RWPE2 (cell line): ENCODE measurements at places on chromosomes 4 and X.

- DNase-seq, result no peak
These were observed 87.6 kb downstream of the GBA3 start for GRCh38 chr4:22780317-22780716.

- DNase-seq, result no peak
These were observed 8.0 kb downstream of the GPM6B start for GRCh38 chrX:13808865-13809264.

DNA sequence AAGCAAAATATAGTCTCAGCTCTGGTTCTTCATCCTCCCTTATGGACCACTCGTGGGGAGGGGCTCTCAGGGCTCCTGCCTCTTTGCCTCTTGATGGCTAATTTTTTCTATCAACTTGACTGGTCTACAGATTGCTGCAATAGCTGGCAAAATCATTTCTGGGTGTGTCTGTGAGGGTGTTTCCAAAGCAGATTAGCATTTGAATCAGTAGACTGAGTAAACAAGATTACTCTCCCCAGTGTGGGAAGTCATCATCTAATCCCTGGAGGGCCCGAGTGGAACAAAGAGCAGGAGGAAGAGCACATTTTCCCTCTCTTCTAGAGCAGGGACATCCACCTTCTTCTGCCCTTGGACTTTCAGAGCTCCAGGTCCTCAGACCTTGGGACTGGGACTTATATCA lies 153.5 kb downstream of the STK32B start:
- no peak for DNase-seq

DNA sequence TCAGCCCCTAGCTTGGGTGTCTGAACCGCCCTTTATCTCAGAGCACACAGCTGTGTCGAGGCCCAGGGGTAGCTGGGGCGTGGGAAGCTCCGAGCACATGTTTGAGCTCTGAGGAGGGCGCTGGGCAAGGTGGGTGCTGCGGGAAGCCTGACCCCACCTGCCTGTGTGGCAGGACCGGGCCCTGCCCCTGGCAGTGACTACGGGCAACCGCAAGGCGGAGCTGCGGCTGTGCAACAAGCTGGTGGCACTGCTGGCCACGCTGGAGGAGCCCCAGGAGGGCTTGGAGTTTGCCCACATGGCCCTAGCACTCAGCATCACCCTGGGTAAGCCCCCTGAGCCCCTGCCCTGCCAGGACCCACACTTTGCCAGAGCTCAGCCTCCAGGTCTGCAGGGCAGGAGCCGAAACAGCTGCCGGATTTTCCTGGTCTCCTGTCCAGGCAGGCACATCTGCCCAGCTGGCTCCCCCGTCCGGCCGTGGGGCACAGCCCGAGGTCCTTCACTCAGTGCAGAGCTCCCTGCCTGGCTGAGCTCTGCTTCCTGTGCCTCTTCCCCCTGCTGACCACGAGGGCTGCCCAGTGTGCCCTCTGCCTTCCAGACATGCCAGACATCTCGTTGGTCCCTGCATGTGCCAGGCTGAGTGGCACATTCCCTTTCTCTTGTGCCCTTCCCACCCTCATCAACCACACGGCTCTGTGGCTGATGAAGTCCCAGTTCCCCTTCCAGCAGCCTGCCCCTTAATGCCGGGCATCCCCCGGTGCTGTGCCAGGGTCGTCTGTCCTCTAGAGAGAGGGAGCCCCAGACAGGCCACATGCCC lies 33.2 kb upstream of the HTRA3 start:
- DNase-seq, result no peak

DNA sequence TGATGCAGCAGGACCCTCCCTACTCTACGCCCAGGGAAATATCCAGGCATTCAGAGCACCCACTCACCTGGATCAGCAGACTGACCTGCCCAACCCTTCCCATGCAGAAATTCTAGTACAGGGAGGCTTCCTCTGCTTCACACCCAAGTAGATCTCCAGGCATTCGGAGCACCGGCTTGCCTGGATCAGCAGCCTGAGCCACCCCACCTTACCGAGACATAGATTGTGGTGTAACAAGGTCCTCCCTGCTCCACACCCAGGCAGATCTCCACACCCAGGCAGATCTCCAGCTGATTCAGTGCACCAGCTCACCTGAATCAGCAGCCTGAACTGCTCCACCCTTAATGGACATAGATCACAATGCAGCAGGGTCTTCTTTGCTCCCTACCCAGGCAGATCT lies 215.1 kb upstream of the CPEB2 start:
- DNase-seq, result no peak

DNA sequence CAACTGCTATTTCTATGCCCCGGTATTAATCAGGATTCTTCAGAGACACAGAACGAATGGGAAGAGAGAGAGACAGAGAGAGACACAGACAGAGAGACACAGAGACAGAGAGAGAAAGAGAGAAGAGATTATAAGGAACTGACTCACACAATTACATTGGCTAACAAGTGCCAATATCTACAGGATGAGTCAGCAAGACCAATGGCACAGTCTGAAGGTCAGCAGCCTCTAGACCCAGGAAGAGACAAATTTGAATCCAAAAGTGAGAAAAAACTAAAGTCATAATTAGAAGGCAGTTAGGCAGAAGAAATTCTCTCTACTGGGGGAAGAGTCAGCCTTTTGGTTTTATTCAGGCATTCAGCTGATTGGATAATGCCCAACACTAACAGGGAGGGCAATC lies 187.3 kb downstream of the MAB21L2 start:
- DNase-seq, result no peak

DNA sequence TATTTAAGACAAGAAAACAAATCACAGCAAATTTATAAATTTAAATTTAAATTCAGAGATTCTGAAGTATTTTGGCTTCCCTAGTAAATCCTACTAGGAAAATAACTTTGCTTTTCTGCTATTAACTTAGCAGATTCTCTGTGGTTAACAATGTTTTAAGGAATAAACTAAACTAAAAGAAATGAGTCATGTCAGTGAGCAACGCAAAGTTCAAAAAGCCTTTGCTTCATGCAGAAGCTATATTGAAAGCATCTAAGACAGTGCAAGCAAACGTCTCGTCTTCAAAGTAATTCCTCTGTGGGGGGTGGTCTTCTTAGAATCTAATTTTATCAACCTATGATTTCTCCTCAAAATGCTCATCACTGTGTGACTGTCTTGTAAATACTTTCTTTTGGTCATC lies 30.1 kb downstream of the GABRB1 start:
- no peak for DNase-seq

DNA sequence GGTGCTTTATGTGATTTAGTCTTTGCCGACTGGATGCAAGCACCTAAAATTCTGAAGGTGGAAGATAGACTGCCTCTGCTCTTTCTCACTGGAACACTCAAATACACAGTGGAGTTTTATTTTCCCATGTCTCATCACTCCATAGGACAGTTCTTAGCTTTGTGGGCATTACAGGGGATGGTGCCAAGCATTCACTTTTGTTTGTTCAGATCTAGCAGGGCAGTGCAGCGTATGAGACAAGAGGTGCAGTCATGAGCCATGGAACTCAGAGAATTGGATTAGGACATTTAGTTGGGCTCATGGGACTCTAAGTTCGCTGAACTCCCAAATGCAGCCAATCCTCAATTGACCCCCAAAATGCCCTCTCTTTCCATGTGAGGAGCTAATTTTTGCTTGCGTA lies 1136.9 kb upstream of the PRKX start:
- DNase-seq, result no peak

- DNase-seq, result no peak
These were observed 42.4 kb upstream of the AGA start for GRCh38 chr4:177484613-177485021.

DNA sequence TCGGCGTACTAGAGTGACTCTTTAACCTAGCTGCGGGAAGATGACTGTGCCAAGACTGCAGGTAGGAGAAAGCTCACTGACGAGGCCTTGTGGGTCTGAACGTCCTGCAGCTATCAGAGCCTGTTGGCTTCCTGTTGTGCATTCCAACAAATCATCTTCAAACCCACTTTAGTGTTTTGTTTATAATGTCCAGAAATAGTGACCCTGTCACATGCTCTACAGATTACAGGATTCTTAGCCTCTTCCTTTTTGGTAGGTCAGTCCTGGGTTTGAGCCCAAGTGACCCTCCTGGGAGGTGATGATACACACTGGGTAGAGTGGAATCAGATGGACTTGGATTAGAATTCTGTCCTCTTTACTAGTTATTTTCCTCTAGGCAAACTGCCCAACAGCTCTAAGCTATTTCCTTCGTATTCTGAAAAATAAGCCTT lies 33.2 kb downstream of the HTT start:
- no peak for DNase-seq

GRCh38 chrX:141903400-141904155 lies at the start of gene MAGEC1:
Gene MAGEC1, plus strand, starts transcription at chrX:141903894. Its CDS starts 1,179 bp downstream, at chrX:141905073.
- no peak for DNase-seq

DNA sequence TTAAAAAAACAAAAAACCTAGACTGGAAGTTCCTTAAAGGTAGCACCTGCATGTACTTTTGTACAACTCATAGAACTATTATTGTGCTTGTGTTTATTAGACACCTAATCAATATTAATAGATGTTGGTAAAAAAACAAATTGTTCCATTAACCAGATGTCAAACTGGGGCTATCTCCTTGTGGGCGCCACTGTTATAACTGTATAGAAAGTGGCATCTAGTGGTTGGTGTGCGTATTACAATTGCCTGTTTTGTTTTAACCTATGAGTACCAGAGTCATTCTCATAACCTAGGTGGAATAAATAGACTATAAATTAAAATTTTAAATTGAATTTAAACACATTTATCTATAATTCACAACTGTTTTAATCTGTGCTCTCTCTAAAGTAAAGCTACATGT lies 97.4 kb downstream of the COL4A5 start:
- no peak for DNase-seq

GRCh38 chr4:4488405-4489404 lies 53.1 kb downstream of the STX18 start:
- DNase-seq, result no peak

GRCh38 chr4:186097386-186097785 lies 7.1 kb upstream of the FAM149A start:
- DNase-seq, result no peak

DNA sequence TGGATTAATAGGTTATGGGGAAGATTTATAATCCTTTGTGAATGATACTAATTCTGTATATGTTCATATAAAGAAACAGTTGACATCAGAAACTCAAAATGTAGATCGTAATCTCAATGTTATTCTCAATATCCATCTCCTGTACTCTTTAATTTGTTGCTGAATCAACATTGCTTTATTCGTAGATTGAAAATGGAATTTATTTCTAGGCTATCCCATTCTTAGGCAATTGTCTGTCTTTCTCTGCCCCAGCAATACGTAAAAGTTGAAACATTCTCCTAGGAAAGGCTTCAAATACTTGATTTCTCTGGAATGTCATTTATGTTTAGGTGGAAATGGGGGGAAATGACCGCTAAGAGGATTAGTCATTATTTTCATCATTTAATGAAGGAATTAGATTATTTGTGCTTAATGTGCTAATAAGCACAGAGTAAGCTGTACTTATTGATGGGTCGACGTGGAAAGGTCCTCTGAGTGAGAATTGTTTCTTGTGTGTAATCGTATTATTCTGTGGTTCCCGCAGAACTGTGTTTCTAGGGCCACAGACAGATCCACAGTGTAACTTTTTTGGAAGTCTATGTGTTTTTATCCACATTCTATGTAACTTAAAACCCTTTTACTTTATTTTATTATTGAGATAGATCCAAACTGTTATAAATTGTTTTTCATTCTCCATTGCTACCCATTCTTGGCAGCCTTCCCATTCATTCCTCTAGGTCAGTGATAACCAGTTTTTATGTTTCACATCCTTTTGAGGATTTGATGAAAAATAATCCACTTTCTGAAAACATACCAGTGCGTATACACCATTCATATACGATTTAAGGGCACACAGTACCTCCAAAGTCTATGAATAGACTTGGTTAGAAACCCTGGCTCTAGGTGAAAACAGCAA lies 262.9 kb downstream of the ARHGAP10 start:
- DNase-seq, result no peak
